NB4 (cell line): ENCODE measurements at places on chromosomes 12 and 14.

GRCh38 chr12:15770581-15770980 lies 18.6 kb downstream of the EPS8 start:
- DNase-seq, result no peak

DNA sequence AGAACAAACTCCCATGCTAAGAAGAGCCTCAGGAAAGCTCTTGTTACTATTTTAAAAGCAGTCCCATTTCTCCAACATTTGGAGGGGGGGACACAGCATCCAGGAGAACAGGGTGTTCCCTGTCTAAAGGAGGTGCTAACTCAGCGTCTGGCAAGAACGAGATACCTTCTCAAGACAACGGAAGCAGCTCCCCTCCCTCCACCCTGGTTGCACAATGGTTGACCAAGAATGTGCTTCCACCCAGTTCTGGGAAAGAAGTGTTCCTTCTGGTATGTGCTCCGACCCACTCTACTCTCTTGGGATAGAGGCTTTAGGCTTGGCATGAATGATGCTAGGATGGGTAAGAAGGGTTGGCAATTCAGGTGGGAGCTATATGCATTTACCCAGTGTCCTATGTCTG lies 1.5 kb upstream of the KRT6A start:
- peak; percentile 34 for DNase-seq

GRCh38 chr14:31336646-31337045 lies 83.7 kb downstream of the HEATR5A start:
- DNase-seq, result peak; percentile 76

GRCh38 chr14:105025429-105025828 lies 4.5 kb upstream of the CDCA4 start:
- DNase-seq, result no peak

DNA sequence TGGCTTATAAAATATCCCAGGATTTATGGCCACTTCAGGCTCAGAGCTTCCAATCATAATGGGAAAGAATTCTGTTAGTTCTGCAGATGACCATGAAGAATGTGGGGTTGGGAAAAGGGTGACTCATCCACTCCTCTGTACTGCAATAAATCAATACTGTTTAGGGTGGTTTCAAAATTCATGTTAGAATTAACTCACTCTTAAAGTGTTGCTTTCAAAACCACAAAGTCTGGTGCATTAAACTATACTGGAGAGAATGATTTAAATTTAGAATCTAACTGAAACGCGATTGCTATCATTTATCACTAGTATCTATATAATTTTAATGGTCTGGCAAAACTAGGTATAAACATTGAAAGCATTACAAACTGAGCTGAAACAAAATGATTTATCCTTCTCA lies 798 bp downstream of the CCDC198 start:
- DNase-seq, result no peak

GRCh38 chr12:27711967-27712366 lies 1.3 kb downstream of the MRPS35 start:
- DNase-seq, result peak; percentile 54

GRCh38 chr12:116537101-116537904 lies 21.9 kb upstream of the MAP1LC3B2 start:
- DNase-seq, result no peak

- peak; percentile 84 for DNase-seq
Measured at GRCh38 chr12:6867413-6868210, at the start of gene TPI1. TSS of gene TPI1 (plus strand) at chr12:6867531. CDS start at chr12:6867567, 36 bp downstream.

- DNase-seq, result no peak
Measured at GRCh38 chr12:62332598-62332997, 72.4 kb downstream of the USP15 start.

DNA sequence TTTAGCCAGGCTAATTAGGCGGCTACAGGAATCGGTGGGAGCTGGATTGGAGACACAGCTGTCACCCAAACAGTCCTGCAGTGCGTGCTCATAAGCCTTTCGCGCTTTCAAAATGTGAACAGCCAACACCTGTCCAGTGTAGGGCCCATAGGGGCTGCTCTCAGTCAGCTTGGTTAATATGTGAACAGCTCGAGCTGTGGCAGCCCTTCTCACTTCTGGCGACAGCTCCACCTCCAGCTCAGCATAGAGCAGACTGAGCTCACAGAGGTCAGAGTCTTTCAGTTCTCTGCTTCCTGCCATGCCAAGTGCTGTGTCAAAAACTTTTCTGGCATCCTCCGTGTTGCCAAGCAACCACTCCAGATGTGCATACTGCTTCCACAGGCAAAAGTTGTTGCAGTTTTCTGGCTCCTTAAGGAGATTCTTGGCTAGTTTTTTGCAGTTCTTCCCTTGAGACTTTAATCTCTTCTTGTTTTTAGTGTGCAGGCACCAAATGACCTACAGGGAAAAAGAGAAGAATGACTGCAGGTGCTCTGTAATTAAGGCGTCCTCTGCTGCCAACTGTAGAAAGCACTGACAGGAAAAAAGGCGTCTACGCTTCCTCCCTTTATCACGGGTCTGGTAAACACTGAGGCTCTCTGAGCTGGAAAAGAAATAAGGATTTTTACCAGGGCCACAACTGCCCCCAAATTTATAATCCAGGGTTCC lies 32.5 kb downstream of the PSMC1 start:
- no peak for DNase-seq

- DNase-seq, result no peak
Measured at GRCh38 chr12:6928703-6929407, 1.1 kb downstream of the ATN1 start.

- no peak for DNase-seq
Measured at GRCh38 chr12:57604992-57605810, 577 bp downstream of the DTX3 start.

DNA sequence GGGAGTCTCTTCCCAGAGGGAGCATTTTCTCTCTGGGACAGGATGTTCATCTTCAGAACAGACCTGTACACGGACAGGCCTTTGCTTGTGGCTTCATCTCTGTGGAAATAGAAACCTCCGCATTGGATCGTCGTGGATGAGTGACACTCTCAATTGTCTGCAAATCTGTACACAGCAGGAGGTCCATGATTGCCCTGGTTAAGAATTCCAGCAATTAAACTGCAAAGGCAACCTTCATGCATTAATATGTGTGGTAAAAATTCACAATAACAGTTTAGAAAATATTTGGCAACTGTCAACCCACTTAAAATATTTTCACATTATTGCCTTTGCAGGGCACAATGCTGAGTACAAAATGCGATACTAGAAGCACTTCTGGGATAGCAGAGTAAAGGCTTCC lies 149.8 kb upstream of the SFSWAP start:
- no peak for DNase-seq

DNA sequence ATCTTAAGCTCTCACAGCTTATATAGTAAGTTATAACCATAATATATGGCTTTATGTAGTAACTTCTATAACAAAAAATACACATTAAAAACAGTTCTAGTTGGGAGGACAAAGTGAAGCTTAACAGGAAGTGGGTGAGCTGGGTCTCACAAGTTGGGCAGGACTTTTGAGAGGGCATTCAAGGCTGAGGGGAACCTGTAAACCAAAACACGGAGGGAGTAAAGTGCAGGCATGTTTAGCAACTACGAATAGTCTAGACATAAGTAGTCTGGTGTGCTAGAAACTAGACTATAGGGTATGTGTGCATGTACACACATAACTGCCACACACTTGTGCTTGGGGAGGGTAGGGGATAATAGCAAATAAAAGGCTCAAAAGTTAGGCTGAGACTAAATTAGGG lies 14.2 kb upstream of the NEK9 start:
- peak; percentile 27 for DNase-seq

GRCh38 chr12:22029991-22030390 lies 16.0 kb upstream of the CMAS start:
- no peak for DNase-seq

GRCh38 chr14:100586403-100587085 lies 673 bp downstream of the BEGAIN start:
- no peak for DNase-seq

DNA sequence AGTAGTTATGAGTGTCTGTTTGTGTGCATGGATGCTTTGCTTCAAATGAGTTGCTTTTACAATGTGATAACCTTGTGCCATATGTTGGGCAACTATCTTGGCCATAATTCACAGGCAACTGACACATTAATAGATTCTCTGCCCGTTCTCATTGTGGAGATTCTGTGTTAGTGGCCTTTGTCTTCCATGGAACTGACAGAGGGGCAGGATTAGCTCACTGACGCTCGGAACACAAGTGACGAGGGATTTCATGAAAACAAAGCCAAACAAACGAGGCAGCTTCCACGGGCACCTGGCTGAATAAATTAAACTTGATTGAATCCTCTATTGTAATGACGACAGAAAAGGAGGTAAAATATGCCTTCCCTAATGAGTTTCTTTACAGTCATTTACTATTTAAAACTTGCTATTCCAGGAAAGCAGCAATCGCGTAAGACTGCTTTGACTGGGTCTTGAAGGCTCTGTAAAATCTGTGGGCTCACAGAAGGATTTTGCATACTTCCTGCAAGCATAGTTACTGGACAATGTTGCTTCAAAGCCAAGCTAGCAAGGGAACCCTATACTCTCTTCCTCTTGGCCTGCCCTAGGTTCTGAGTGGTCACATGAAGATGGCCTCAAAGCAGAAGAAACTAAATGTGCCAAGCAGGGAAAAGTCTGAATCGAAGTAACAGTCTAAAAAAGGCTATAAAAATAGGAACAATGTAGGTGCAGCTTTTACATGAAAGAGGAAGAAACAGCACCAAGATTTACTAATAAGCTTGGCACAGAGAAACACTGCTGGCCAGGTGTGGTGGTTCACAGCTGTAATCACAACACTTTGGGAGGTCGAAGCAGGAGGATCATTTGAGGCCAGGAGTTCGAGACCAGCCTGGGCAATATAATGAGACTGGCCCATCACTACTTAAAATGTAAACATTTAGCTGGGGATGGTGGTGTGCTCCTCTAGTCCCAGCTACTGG lies 28.1 kb upstream of the SINHCAF start:
- peak; percentile 21 for DNase-seq

DNA sequence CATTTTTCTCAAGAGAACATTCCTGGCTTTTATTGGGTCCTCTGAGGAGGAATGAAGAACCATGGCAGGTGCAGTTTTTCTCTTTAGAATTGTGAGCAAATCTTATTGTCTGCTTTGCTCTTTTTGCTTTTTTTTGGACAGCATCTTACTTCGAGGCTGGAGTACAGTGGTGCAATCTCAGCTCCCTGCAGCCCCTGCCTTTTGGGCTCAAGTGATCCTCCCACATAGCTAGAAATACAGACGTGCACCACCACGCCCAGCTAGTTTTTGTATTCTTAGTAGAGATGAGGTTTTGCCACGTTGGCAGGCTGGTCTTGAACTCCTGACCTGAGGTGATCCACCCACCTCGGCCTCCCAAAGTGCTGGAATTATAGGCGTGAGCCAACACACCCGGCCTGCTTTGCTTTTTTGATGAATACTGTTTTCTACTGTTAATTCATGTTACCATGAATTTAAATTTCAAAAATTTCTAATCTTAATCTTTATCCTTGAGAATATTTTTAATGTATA lies 71.5 kb downstream of the POLR3B start:
- DNase-seq, result no peak

GRCh38 chr12:75998292-75999063 lies 33.1 kb downstream of the PHLDA1 start:
- DNase-seq, result no peak

GRCh38 chr14:50025776-50026175 lies 90.6 kb downstream of the VCPKMT start:
- no peak for DNase-seq

GRCh38 chr12:12705838-12706520 lies 10.0 kb upstream of the GPR19 start:
- DNase-seq, result no peak

- DNase-seq, result peak; percentile 77
Measured at GRCh38 chr12:569803-570434, 93.3 kb downstream of the NINJ2 start.

DNA sequence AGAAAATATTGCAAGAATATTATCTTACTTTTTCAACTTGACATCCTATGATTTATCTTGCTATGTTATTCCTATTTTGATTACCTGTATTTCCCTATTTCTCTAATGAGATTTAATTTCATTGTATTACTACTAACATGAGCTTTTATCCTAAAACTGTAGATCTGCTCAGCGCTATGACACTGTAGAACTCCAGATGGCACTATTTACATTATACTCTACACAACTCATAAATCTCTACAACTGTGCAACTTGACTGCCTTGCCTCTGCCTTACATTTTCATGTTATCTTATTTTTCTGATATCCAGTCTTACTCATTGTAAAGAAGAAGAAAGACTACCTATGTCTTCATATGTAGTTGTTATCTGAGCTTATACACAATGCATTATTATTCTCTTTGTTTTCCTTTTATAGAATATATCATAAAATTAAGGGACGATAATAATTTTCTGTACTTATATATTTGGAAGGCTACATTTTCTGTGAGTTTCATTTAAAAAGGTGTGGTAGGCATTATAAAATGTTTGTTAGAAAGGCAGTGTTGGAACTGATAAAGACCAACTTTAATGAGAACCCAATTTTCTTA lies 24.1 kb downstream of the NUP37 start:
- DNase-seq, result peak; percentile 49

- no peak for DNase-seq
Measured at GRCh38 chr12:125406131-125406530, 340.9 kb downstream of the AACS start.

DNA sequence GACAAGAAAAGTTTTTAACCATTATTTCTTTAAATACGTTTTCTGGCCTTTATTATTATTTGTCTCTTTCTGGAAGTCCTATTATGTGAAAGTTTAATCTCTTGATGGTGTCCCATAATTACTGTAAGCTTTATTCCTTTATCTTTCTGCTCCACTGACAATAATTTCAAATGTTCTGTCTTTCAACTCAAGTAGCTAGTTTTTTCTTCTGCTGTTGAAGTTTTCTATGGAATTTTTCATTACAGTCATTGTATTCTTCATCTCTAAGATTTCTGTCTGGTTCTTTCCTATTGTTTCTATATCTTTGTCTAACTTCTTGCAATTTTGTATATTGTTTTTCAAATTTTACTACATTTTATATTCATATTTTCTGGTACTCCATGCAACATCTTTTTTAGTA lies 173.6 kb upstream of the MGAT4C start:
- DNase-seq, result no peak

DNA sequence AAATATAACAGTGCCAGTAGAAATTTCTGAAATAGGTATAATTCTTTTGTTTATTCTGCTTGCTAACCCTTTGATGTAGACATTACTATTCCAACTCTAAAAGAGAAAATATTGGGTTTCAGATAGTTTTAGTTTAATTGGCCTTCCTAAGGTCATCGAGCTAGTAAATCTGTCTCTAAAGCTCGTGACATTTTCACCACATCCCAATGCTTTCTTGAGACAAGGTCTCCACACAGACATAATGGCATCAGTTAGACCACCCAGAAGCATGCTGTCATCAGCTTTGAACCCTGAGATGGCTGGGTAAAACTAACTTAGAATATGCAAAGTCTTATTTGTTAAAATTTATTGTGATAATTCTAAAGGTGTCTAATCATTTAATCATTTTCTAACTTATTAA lies 52.0 kb downstream of the PIK3C2G start:
- DNase-seq, result no peak

DNA sequence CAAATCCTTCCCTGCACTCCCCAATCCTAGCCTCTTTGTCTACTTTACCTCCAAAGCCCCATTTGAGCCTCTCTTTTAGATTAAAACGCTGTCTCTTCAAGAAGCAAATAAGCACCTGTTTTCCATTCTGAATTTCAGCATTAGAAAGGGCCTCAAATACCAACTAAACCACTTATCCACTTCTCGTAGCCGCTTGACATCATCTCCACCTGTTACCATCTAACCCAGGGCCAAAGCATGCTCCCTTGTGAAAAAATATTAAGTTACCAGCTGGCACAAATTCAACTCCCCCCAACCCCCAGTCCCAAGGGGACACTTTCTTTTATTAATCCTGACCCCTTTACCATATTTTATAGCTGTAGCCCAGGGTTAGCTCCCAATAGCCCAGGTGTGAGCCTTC lies 43.1 kb downstream of the GPHB5 start:
- no peak for DNase-seq
